ENCODE measurements at places on chromosomes 13 and 19.

DNA sequence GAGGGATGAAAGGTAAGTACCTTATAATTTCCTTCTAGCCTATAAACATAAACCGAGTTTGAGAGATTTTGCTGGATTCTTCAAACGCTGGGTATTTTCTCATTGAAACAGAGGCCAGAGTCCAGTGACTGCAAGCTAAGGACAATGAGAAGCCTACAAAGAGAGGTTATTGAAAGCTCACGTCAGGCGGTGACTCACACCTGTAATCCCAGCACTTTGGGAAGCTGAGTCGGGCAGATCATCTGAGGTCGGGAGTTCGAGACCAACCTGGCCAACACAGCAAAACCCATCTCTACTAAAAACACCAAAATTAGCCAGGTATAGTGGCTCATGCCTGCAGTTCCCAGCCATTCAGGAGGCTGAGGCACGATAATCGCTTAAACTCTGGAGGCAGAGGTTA lies 15.0 kb upstream of the ZNF69 start:
- DNase-seq = no peak

- DNase-seq = no peak
These were observed 1895.6 kb upstream of the PRR20A start for GRCh38 chr13:55245005-55245644.

DNA sequence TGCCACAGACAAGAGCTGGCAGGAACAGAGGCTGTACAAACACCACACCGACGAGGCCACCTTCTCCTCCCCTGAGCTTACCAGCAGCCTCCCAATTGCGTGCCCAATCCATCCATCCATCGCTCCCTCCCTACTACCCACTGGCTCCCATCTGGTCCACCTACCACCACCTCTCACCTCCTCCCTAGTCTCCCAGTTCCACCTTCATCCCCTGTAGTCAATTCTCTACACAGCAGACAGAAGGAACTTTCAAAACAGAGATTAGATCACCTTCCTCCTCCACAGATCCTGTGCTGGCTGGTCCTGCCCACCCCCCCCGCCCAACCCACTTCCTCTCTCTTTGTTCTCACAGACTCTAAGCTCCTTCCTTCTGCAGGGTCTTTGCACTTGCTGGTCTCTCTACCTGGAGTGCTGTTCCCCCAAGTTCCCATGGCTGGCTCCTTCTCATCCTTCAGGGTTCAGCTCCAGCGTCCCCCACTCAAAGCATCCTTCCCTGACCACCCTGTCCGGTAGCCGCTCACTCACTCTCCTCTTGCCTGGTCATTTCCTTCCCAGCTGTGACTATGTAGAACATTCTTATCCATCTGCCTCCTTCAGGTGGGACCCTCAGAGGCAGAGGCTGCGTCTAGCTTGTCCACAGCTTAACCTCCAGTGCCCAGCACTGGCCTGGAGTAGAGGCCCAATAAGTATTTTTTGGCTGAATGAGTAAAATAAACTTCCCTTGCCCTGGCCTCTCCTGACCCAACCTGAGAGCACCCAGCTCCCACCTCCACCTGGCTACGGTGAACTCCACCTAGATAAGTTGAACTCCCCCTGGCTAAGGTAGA lies 23.0 kb downstream of the PIN1 start:
- DNase-seq = no peak

DNA sequence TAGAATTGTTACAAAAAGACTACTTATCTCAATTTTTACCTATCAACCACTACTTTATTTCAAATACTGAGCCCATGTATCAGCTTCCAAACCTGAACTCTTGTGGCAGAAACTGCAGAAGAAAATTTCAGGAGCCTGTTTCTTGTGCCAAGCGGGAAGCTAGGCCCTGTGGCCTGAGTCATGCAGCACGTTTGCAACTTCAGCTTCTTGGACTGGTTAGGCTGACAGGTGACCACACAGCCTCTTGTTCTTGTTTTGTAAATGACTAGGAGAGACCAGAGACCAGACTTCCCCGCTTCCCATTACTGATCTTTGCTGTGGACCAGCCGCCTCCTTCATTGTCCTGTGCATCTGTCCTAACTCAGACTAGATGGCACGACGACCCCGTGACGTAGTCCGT lies 3.4 kb upstream of the LAMP1 start:
- no peak for DNase-seq

GRCh38 chr13:68588623-68589022 lies 1358.5 kb upstream of the PCDH9 start:
- no peak for DNase-seq

All from PC-9 (cell line).